ENCODE measurements at places on chromosomes 1 and 21.

GRCh38 chr1:178137238-178137637 is 43.3 kb downstream of the RASAL2 start:
- DNase-seq = no peak

DNA sequence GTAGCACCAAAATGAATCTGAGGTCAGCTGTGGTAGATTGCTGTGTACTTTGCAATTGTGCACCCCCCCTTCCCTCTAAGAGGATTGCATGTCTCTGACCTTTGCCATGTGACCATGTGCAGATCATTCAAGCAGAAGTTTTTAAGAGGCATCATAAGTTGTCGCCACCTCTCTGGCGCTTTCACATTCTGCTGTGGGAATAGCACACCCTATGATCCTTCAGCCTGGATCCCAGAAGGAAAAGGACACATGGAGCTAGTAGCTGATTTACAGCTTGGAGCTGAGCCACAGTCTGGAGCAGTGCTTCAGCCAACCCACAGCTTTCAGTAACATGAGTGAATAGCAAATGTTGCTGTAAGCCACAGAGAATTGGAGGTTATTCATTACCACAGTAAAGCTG is 158.5 kb downstream of the TSEN15 start:
- no peak for DNase-seq

GRCh38 chr1:17957588-17958267 is 149.9 kb upstream of the IGSF21 start:
- no peak for DNase-seq

- no peak for DNase-seq
Measured at GRCh38 chr1:183778568-183779433, 26.1 kb upstream of the RGL1 start.

DNA sequence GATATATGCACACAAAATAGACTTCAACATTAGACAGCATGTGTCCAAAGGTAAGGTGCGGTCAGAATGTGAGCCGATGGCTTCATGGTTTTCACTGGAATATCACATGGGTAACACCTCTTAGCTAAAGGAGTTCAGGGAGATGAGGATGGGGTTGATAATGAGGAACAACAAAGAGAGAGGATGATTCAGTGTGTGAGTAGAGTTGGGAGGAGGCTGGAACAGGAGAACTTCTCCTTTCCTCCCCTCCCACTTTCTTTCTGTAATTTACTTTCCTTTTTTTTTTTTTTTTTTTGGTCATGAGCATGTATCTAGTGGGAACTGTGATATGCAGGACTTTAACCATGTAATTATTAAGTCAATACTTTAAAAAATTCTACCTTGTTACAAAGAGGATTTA is 99.4 kb downstream of the FASLG start:
- no peak for DNase-seq

- peak; percentile 40 for DNase-seq
Measured at GRCh38 chr1:93079685-93080141, 630 bp downstream of the MTF2 start.

DNA sequence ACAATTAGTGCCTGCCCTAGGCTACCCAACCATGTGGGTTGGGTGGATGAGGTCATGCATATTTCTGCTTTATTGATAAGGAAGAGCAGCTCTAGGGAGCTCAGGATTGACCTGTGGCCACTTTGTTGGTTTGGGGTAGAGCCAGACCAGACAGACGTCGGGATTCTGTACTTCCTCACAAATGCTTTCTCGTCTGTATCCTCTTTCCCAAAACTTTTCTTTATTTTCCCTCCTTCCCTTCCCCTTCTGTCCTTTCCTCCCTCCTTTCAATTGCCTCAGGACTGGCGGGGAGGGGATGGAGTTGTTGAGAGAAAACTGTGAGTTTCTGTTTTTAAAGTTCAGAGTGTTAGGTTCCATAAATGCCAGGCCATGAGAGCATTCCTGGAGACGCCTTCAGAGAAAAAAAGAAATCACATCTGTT is 68.0 kb downstream of the UCK2 start:
- DNase-seq = no peak

- DNase-seq = no peak
Measured at GRCh38 chr1:201098992-201099677, 13.1 kb downstream of the CACNA1S start.

- DNase-seq = peak; percentile 50
Measured at GRCh38 chr1:12480748-12481362, 137.2 kb downstream of the DHRS3 start.

DNA sequence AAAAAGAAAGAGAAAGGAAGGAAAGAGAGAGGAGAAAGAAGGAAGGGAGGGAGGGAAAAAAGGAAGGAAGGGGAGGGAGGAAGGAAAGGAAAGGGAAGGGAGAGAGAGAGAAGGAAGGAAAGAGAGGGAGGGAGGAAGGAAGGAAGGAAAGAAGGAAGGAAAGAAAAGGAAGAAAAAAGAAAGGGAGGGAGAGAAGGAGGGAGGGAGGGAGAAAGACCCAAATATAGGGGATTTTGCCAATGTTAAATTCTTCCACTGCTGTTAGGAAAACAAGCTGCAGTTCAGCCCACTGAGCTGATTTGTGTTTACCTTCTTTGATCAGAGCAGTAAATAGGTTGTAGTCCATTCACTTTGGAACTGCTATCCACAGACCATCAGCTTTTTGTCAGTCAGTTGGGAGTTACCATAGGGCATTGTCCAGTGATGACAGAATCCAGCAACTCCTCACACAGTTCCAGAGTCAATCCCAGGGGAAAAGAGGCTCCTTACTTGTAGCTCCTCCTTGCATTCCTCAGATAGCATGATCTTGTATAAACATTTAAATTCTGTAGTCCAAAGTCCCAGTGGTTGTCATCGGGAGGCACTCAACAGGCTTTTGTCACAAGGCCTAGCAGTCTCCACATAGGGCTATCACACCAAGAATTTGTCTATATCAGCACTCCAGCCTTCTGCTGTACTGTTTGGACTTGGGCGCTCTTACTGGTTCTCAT is 13.5 kb upstream of the PPP1R8 start:
- DNase-seq = no peak

DNA sequence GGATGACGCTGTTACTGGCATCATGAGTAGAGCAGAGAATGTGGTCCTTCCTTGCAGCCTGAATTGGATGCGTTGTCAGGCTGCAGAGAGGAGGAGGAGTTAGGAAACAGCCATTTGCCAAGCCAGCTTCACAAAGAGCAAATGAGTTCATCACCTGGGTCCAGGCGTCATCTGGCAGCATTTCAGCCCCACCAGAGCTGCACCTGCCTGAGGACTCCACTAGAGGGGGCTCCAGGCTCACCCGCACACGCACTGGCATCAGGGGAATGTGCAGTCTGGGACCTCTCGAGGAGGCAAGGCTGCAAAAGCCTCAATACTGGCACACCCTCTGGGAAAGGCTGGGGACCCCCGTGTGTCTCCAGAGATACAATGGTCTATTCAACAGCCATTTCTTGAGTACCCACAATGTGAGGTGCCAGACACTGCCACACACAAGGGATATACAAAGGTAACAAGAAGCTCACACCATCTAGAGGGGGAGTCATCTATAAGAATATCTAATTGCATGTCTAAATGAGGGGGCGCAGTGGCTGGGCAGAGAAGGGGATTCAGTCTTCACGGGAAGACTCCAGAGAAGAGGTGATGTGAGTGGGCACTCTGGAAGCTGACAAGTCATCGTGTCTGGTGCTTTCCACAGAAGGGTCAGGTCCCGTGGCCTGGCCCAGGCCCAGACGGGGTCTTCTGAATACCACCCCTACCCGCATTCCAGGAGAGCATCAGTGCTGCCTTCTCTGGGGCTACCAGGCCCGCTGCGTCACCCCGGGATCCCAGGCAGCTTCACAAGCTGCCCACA is 53.5 kb upstream of the CNTN2 start:
- peak; percentile 29 for DNase-seq

DNA sequence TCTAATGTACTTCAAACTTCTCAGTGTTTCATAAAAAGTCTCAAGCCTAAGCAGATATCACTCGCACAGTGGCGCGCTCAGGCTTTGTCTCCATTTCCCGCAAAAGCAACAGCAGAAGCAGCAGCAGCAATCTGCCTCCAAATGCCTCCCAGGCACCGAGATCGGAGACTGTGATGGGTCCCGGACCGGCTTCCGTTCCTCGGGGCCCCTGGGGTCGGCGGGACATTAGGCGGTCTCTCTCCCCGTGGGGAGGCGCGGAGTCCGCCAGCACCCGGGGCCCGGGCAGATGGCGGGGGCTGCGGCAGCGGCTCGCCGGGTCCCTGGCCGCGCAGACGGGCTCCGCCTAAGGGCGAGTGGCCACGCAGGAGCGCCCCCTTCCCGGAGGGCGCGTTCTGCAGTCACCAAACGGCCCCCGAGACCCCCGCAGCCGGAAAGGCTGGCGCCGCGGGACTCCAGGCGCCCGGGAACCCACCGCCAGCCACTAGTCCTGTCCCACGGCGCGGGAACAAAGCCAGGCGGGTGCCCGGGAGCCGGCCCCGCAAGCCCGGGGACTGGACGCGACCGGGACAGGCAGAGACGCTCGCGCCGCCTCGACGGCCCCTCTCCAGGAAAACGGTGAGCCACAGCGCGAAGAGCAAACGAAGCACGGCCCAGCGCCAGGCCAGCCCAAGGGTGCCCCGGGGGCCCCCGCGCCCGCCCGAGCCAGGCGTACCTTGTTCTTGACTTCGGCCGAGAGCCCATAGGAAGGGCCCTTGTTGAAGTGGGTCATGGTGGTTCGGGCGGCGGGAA is 590 bp downstream of the CNN3 start:
- peak; percentile 21 for DNase-seq

DNA sequence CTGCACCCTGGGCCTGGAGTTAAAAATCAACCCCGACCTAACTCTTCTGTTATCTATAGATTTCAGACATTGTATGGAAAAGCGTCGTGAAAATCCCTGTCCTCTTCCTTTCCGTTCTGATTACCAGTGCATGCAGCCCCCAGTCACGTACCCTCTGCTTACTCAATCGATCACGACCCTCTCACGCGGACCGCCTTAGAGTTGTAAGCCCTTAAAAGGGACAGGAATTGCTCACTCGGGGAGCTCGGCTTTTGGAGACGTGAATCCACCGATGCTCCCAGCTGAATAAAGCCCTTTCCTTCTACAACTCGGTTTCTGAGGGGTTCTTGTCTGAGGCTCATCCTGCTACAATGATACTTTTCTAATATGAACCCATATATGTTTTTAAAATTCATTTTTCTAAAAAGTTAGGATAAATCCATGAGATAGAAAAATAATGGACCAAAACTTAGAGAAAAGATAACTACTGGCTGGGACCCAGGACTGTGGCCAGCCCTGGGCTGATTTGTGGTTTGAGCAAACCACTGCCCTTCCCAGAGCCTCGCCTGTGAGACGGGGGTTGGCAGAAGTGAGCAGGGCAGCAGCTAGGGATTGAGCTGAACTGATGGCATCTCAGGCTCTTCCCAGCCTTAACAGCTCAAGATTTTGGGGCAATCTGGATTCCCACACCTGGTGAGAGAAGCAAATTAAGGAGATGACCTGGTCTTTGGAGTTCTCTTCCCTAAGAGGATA is 5.0 kb downstream of the UQCRHL start:
- no peak for DNase-seq

- DNase-seq = no peak
Measured at GRCh38 chr1:165960881-165961280, 133.5 kb downstream of the UCK2 start.

DNA sequence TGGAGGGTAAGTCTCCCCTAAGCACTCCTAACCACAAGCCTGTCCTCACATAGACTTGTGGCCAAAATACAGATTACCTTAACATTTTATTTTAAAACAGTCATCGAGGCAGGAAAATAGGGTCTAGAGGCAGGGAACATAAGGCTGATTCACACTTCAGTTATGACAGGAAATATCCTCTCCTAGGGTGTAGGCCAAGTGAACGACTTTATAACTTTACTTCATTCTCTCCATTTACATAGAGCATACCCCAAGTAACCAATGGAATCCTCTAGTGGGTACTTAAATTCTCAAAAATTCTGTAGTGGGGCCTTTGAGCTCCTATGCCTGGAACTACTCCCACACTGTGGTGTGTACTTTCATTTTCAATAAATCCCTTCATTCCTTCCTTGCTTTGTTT is 113.0 kb downstream of the WDR3 start:
- DNase-seq = no peak

- no peak for DNase-seq
Measured at GRCh38 chr1:87179076-87179810, 149.4 kb upstream of the LMO4 start.

DNA sequence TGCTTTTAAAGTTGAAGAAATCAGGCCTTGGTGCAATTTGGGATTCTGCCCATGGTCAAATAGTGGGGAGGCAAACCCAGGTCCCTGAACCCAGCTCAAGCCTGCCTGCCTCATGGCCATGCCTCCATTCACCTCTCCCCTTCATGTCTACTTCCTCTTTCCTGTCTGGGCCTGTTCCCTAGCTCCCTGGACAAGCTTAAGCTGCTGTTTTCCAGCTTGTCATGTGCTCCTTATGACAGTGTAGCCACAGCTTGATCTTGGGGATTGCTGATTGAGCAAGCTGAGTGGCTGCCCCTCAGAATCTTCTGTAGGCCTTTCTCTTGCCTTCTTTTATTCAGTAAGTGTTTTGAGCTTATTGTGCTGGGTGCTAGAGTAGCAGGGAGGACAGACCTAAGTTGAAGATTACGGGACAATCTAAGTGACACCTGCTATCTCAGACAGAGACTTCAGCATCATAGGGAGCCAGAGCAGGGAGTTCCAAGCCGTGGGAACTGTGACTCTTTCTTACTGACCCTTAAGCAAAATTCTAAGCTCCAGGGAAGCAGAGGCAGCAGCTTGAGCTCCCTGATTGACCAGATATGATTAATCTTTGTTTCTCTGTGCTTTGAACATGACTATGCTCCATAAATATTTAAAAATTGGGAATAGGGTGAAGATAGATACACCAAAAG is 520 bp upstream of the MR1 start:
- no peak for DNase-seq

GRCh38 chr1:23392125-23392855 is 22.7 kb upstream of the ZNF436 start:
- DNase-seq = no peak

DNA sequence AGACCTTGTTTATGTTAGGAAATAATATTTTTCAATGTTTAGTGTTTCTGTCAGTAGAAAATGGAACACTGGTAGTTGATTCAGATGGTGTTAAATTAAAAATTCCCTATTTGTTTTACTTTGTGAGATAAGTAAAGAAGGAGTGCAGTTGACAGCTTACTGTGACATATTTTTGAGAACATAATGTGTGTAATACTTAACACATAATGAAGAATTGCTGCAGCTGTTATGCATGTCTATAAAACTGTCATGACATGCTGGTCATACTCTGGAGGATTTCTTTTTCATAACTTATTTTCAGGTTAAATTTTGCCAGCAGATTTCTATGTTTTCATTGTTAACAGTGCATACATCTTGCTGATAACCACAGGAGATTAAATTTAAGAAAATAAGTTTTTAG is 296.1 kb downstream of the CTH start:
- no peak for DNase-seq

GRCh38 chr1:61724506-61724812 is 482 bp downstream of the TM2D1 start:
- DNase-seq = no peak
